Activated naive CD4-positive, alpha-beta T cell treated with anti-CD3 and anti-CD28 coated beads for 36 hours (primary cell): ENCODE measurements at places on chromosomes 3 and 15.

- DNase-seq, result no peak
Observed at GRCh38 chr15:38576837-38577236, 12.2 kb upstream of the RASGRP1 start.

- DNase-seq, result no peak
Observed at GRCh38 chr3:16174976-16175901, 759 bp downstream of the GALNT15 start.

- DNase-seq, result peak; percentile 65
Observed at GRCh38 chr15:77034695-77035489, 36.0 kb downstream of the TSPAN3 start.

DNA sequence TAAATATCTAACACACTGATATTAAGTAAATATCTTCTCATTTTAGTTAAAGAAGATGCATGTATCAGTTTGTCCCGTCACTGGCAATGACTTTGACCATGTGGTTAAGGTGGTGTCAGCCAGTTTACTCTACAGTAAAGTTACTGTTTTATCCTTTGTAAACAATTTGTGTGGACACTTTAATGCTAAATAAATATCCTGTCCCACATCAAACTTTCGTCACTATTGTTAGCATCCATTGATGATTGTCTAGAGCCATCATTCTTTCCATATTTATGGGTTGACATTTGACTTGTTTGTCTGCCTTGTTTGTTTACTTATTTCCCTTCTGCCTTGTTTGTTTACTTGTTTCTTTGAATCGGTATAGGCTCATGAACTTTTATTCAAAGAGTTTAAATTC, 11.0 kb upstream of the GPD1L start:
- DNase-seq, result no peak

DNA sequence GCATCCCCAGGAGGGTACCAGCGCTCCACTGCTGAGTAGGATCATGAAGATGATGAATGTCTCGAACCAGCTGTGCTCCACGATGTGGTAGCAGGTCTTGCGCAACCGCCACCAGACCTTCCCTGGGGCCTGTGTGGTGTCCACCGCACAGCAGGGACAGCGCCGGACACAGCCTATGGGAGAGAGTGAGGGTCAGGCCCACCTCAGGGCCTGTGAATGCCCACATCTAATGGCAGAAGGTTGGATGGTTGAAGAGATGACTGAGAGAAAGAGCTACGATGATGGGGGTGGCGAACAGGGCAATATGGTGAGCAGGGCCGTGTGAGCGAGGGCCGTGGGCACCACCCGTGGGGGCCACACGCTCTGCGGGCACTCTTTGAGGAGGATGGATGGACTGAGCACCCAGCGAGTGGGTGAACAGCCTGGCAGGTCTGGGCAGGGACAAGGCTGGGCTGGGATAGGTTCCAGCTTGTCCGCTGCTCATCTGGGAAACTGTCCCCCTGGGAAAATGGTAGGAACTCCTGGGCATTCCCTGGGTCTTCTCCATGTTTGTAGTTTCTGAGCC, 74.1 kb downstream of the SCN5A start:
- no peak for DNase-seq

DNA sequence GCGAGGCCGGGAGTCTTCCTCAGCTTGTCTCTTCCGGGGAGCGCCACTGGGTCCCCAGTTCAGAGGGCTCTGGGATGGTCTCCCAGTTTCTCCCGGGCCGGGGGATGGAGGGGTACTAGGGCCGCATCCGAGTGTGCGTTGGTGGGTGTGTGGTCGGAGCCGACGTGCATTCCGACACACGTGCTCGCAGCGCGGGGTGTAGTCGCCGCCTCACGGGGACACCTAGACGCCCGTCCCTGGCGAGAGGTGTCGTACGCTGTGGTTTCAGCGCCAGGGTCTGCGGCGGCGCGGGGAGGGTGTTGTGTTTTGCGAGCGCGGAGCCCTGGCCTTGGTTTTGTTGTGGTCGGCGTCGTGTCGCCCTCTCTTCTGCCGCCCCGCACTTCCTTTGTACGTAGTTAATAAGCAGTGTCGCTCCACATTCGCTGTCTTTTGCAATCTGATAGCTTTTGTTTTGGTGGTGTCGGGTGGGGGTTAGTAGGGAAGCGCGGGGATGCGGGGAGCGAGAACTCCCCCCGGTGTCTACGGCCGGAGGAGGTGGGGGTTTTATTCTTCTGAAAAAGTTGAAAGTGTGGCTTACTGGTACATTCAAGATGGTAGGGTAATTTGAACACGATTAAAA, 2.2 kb downstream of the IGF1R start:
- DNase-seq, result peak; percentile 62

DNA sequence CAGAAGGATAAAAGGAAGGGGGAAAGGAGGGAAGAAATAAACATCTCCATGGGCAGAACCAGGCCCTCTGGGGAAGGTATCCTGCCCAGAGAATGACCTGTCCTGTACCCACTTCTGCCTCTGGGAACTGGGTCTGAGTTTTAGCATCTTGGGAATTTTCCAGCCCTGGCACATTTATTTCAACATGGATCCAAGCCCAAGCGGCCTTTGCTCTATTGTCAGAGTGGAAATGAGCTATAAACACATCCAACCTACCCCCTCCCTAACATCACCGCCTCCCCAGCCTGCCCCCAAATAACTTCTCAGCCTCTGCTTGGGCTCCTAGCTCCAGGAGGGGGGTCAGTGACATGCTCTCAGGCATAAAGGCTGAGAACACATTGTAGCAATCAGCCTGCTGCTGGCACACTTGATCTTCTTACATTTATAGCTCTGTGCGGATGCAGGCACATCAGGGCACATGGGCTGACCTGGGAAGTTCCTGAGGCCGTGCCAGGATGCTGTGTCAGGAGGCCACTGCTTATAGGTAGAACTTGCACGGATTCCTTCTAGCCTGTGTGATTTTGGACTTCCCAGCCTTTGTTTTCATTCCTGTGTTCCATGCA, 4.6 kb upstream of the OXTR start:
- no peak for DNase-seq
